Activated CD8-positive, alpha-beta T cell treated with anti-CD3 and anti-CD28 coated beads, Interleukin-2, amount 10 ng/mL, durations not matched to agents 7 days and 5 days (primary cell): ENCODE measurements at places on chromosomes 12 and 14.

DNA sequence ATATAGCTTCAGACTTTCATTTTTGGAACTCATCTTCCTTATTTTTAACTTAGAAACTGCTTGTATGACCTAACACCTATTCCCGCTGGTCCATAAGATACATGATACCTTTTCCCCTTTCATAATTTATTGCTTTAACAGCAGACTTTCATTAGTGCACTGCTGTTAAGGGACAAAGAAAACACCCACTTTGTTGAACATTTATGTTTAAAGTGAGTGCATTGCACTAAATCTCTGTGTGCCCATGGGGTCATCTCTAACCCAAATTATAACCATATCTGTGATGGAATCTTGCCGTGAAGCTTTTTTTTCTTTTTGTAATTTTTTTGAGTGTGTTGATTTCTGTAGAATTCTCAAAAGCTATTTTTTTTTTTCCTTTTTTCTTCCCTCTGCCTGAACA lies 261.8 kb downstream of the TMTC2 start:
- no peak for DNase-seq

DNA sequence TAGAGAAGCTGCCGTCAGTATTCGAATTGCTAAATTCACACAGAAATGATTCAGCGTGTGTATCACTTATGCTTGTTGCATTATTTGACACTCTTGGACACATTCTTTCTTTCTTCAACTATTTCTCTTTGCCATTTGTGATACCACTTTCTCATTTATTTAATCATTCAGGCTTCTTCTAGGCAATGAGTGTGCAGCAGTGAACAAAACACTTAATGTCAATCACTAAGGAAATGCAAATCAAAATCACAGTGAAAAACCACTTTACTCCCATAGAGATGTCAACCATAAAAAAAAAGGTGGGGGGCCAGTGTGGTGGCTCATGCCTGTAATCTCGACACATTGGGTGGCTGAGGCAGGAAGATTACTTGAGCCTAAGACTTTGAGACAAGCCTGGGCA lies 214.6 kb downstream of the FLRT2 start:
- DNase-seq, result no peak

DNA sequence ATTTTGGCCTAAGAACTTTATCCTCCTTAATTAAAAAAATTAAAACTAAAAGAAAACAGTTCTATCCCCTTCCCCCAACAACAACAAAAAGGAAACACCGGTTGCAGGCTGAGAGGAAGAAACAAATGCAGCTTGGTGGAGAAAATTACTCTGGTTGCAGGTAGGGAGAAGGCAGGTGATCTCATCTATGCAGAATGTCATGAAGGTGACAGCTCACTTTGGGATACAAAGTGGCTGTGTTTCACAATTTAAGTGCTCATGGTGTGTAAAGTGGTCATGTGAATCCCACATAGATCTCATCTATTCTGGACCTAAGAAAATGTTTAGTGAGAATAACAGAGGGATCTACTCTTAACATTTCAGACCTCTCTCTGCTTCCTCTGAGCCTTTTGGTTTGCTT lies 219.7 kb upstream of the PKP2 start:
- DNase-seq, result no peak

DNA sequence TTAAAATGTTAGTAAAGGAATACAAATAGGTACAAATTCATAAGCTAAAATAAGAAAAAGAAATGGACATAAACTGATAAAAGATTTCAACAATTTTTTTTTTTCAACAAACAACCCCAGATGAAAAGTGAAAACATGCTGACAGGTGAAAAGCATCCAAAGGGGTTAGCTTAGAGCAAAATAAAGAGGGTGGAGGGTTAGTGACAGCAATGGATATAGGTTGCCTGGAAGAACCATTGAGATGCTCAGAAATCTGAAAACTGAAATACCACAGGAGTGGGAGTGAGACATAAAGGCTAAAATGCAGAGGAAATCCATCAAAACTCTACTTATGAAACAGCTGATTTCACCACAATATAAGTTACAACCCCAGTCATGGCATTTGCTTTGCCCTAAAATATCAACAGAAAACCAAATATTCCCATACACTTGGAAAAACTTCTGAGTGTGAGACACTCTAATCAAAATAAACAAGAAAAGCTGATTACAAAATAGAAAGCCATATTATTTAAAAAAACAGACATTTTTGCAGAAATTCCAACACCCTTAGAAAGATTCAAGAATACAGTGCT lies 136.3 kb upstream of the PLEKHG7 start:
- DNase-seq, result no peak

- DNase-seq, result no peak
These were observed 33.3 kb upstream of the INF2 start for GRCh38 chr14:104656014-104656714.

GRCh38 chr12:3803865-3804472 lies 51.1 kb upstream of the CRACR2A start:
- DNase-seq, result peak; percentile 84

DNA sequence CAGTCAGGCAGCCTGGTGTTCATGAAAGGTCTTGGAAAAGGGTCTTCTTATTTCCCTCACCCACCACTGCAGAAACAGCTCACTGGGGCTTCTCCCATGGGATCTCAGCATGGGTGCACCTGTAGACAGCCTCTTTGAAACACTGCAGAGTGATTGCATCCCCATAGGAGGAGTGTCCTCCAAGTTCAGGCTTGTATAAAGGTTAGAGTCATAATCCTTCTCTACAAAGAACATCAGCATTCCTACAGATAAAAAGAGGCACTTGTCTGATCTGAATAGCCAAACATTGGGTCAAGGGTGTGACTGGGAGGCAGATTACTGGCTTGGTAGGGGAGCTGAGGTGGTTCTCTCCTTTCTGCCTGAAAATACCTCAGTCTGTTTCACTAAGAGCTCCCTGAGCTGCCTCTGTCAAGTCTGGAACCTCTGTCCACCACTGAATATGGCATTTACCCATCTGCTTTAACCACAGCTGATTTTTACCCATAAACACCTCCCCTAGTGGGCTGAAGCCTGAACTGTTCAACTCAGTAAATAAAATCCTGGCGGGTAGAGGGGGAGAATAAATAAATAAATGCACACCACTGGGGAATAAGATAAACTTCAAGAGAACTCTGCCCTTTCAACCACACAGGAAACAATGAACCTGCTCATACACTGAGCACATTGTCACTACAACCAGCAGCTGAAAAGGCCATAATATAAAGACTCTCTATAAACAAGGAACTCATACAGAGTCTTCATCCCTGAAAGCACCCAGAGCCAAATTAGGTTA lies 120.7 kb upstream of the SCAF11 start:
- no peak for DNase-seq
